Activated naive CD8-positive, alpha-beta T cell treated with anti-CD3 and anti-CD28 coated beads for 36 hours (primary cell): ENCODE measurements at places on chromosomes 12 and 14. TPM values are rescaled to one million over a fixed set of nuclear protein-coding genes. Genes with fewer than 3 reads are reported as not detected.

- H3K4me3 ChIP-seq, result no peak overlapping the region
- peaks cover 31% of the 10 kb centered on the region for H3K27me3 ChIP-seq
- H3K36me3 ChIP-seq, result no peaks in the 10 kb centered on the region
- H3K27ac ChIP-seq, result no peak overlapping the region
These were observed 122.5 kb downstream of the WIF1 start for GRCh38 chr12:64998371-64999147.

DNA sequence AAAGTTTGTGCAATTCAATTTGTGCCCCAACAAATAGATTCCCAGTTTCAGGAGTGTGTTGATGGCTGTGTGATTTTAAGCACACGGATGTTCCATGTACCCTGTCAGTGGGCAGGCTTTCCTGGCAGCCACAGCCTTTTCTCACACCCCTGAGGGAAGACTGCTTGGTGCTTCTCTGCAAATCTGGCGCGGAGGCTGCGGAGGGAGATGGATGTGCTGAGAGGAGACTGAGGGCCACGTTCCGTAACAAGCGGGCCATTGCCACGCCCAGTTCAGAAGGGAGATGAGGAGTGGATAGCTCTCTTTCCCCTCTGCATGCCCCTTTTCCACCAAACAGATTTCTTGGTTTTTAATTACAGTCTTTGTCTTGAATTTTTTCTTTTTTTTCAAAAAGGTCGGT lies 89.1 kb downstream of the BEGAIN start:
- H3K36me3 ChIP-seq, result peaks cover 4% of the 10 kb centered on the region
- H3K27me3 ChIP-seq, result no peaks in the 10 kb centered on the region
- no peak overlapping the region for H3K27ac ChIP-seq
- no peaks in the 10 kb centered on the region for H3K4me1 ChIP-seq

DNA sequence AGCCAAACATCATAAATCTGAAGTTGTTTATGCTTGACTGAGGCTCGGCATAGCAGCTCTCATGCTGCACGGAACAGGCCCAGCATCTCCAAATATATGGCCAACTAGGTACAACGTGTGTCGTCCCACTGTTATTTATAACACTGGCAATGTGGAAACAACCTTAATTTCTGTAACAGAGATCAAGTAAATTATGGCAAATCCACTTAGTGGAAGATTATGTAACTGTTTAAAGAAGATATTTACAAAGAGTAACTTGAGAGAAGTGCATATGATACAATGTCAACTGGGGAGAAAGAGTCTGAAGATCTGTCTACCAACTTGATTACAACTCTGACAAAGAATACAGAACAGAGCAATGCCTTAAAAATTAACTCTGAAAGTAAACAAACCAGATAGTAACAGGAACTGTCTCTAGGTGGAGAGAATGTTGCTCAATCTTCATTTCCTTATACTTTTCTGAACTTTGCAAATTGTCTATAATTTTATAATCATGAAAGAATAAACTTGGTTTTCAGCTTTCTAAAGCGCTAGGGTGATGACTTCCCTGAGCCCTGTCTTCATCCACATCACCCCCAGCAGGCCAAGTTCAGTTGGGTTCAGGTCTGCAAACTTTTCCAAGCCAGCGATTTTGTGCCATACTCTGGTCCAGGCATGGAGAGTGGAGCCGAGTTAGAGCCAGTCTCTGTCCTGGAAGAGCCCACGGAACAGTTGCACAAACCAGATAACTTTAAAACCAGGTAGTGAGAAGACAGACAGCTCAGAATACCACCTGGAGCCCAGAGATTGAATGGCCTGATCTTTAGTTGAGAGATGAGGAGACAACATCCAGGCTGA lies 44.3 kb upstream of the BDKRB2 start:
- no peak overlapping the region for H3K4me3 ChIP-seq
- H3K27ac ChIP-seq, result no peak overlapping the region
- no peaks in the 10 kb centered on the region for H3K36me3 ChIP-seq
- H3K27me3 ChIP-seq, result no peaks in the 10 kb centered on the region
- no peaks in the 10 kb centered on the region for H3K4me1 ChIP-seq

DNA sequence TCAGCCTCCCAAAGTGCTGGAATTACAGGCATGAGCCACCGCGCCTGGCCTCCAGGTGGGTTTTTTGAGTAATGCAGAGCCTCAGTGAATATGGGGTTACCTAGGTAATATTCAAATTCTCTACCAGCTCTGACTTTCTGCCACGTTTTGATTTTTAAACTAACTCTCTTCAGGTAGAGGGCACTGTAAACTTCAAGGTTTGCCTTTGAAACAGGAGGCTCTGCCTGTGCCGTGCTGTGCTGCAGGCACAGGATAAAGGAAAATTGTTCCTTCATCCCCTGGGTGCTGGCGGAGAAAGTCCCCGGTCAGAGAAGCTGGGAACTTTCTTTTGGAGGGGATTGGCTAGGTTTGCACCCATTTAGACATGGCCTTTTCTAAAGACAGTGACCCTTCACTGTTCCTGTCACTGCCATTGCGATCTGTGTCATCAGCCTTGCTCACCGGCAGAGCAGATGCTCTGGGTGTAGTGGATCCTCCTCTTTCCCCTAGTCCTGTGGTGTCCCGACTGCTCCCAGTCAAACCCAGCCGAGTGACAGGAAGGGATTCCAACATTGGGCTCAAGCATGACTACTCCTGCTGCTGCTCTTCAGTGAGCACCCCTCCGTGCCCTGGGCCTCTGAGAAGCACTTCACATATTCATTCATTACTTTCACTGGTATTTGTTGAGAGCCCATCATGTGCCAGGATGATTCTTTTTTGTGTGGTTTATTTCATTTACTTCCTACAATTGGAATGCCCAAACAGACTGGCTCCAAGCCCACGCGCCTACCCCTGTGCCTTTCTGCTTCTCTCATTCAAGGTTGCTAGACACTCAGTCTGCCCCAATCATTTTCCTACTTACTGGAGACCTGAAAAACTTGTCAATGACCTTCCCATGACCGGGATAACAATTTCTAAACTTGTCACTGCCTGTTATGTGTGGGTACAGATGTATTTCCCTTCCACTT lies 103.6 kb downstream of the TMEM30B start:
- H3K27me3 ChIP-seq, result peaks cover 21% of the 10 kb centered on the region
- no peaks in the 10 kb centered on the region for H3K36me3 ChIP-seq
- peak overlapping the region; percentile 40 for H3K4me3 ChIP-seq
- peaks cover 23% of the 10 kb centered on the region for H3K4me1 ChIP-seq
- DNase-seq, result no peak
- H3K27ac ChIP-seq, result peak overlapping the region; percentile 77

- H3K36me3 ChIP-seq, result no peaks in the 10 kb centered on the region
- no peaks in the 10 kb centered on the region for H3K27me3 ChIP-seq
- DNase-seq, result no peak
- peaks cover 5% of the 10 kb centered on the region for H3K4me1 ChIP-seq
These were observed 13.3 kb downstream of the MEG3 start for GRCh38 chr14:100839315-100839585.

DNA sequence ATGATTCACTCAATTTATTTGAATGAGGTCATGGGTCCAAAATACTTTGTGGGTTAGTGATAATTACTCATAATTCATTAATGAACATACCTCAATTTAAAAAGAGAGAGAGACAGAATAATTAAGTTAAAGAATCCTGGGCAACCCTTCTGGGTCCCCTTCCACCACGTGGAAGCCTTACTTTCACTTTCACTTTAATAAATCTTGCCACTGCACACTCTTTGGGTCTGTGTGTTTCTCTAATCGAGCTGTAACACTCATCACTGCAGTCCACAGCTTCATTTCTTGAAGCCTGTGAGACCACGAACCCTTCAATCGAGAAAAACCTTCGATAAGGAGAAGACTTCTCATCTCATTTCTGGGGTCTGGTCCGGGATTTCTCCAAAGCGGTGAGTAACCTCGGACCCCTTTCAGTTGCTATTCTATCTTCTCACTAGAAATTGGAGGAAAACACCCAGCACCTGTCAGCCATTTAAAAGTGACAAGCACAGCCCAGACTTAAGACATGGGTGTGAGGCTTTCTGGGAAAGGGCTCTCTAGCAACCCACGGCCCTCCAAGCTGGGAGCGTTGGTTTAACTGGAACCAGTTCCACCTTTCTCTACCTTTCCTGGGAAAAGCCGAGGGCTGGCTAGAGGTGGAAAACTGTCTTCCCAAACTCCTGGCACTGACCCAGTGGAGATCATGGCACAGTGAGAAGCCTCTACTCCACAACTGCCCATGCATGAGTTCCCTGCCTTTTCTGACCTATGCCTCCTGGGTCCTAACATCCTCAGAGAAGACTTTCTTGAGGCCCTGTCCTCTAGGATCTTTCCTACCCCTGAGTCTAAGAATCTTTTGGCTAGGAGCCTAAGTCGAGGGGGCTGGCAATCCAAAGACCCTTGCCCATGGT lies 148.8 kb upstream of the ATF7IP start:
- H3K36me3 ChIP-seq, result peaks cover 19% of the 10 kb centered on the region
- no peaks in the 10 kb centered on the region for H3K27me3 ChIP-seq
- peaks cover 20% of the 10 kb centered on the region for H3K4me1 ChIP-seq
- peak overlapping the region; percentile 81 for H3K27ac ChIP-seq

DNA sequence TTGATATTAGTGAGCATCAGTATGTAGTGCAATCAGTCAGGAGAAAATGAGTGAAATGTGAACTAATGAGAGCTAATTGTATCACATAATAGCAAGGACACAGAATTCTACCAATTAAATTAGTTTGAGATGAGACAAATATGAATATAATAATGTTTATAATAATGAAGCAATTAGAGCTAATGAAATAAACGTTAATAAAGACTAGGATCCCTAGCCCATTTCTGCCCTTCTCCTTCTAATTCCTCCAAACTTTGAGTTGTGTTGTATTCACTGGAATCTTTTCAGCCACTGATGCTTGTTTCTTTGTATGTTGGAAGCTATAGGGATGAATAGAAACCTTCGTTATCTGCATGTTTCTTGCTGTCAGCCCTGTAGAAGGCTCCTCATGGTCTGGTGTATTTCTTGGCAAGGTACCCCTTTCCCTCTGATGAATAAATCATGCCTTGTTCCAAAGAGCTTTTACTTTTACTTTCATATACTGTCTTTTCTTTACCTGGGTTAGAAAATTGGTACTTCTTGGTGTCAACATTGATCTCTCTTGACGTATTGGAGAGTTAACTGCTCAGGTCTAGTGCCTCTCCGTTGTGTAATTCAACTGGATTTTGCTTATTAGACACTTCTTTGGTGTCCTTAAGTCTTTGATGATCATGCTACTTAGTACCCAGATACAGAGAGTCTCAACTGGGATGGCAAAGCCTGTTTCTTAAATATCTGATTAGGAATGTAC lies 154.8 kb downstream of the PTCSC3 start:
- DNase-seq, result no peak
- peaks cover 7% of the 10 kb centered on the region for H3K27me3 ChIP-seq
- H3K4me3 ChIP-seq, result no peak overlapping the region
- H3K36me3 ChIP-seq, result no peaks in the 10 kb centered on the region

DNA sequence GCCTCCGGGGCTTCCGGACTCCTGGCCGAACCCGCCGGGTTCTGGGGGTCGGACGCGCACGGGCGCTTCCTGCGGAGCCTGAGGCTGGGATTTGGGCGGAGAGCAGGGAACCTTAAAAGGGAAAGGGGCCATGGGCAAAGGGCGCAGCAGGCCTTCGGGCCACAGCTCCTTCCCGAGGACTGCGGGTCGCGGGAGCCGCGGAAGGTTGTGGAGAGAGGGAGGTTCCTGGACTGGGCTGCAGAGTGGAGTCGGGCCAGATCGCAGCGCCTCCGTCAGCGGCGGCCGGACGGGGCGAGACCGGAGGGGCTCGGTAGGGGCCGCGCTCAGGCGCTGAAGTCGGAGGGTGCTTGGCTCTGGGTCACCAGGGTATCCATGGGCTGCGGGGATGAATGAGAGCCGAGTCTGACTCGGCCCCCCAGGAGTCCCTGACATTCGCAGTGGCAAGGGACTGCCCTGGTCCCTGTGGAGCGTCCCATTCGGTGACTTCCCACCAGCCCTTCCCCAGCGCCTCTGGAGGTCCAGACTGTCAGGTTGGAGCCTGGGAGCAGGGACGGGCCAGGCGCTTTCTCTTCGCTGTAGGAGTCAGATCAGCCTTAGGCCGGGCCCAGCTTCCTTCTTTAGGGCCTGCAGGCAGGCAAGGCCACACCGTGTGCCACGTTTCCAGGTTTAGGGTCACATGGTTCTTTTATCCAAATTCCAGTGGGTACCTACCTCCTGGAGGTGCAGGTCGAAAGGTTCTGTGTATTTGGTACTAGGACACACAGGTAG lies 938 bp upstream of the SLC25A29 start:
- H3K27ac ChIP-seq, result no peak overlapping the region
- H3K36me3 ChIP-seq, result no peaks in the 10 kb centered on the region
- DNase-seq, result no peak
- H3K4me1 ChIP-seq, result peaks cover 15% of the 10 kb centered on the region
- peak overlapping the region; percentile 53 for H3K4me3 ChIP-seq

DNA sequence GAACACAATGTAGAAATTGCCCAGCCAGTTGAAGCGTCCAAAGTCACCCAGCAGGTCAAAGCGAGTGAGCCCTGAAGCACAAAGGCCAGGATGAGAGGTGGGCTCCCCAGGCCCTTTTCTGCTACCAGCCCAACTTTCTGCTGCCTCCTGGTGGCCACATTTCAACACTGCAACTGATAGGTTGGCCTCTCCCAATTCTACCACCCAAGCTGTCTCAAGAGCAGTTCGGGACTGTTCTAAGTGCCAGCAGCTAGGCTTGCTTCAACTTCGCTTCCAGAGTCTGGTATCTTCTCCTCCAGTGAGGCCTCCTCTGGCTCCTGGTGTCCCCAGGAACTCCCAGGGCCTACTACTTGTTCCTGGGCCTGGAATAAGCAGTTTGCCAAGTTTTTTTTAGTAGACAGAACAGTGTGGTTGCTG lies 3.4 kb upstream of the DHH start:
- peak; percentile 62 for DNase-seq
- H3K4me3 ChIP-seq, result no peak overlapping the region
- H3K36me3 ChIP-seq, result no peaks in the 10 kb centered on the region
- H3K4me1 ChIP-seq, result peaks cover 9% of the 10 kb centered on the region

- no peak overlapping the region for H3K4me3 ChIP-seq
- no peaks in the 10 kb centered on the region for H3K4me1 ChIP-seq
- H3K27ac ChIP-seq, result no peak overlapping the region
These were observed 175.9 kb downstream of the TRHDE start for GRCh38 chr12:72448089-72448488.

- H3K4me1 ChIP-seq, result peaks cover 19% of the 10 kb centered on the region
- peaks cover 1% of the 10 kb centered on the region for H3K36me3 ChIP-seq
- no peak overlapping the region for H3K4me3 ChIP-seq
- H3K27ac ChIP-seq, result no peak overlapping the region
- peaks cover 32% of the 10 kb centered on the region for H3K27me3 ChIP-seq
- no peak for DNase-seq
These were observed 103.6 kb upstream of the CCDC91 start for GRCh38 chr12:28086521-28087155.

- H3K4me1 ChIP-seq, result no peaks in the 10 kb centered on the region
- H3K4me3 ChIP-seq, result no peak overlapping the region
- no peaks in the 10 kb centered on the region for H3K27me3 ChIP-seq
- H3K27ac ChIP-seq, result no peak overlapping the region
- DNase-seq, result no peak
- no peaks in the 10 kb centered on the region for H3K36me3 ChIP-seq
These were observed 377.8 kb downstream of the KCNH5 start for GRCh38 chr14:62667421-62667914.

GRCh38 chr12:10558789-10559188 lies 53.1 kb downstream of the EIF2S3B start:
- peaks cover 58% of the 10 kb centered on the region for H3K36me3 ChIP-seq
- DNase-seq, result no peak
- no peaks in the 10 kb centered on the region for H3K27me3 ChIP-seq
- peaks cover 62% of the 10 kb centered on the region for H3K4me1 ChIP-seq
- peak overlapping the region; percentile 94 for H3K27ac ChIP-seq

GRCh38 chr12:95859344-95859816 lies 628 bp downstream of the SNRPF start:
- H3K4me1 ChIP-seq, result peaks cover 31% of the 10 kb centered on the region
- DNase-seq, result peak; percentile 4
- no peaks in the 10 kb centered on the region for H3K27me3 ChIP-seq

Gene GALNT16
- 0.50 TPM for total RNA-seq

Gene CISTR
- total RNA-seq, result not detected

Gene EPYC
- not detected for total RNA-seq

Gene CCDC38
- total RNA-seq, result 0.16 TPM

Gene TAS2R20
- total RNA-seq, result 0.30 TPM

Gene PRR4
- 1.4 TPM for total RNA-seq
